ENCODE measurements at places on chromosomes 4 and X.

DNA sequence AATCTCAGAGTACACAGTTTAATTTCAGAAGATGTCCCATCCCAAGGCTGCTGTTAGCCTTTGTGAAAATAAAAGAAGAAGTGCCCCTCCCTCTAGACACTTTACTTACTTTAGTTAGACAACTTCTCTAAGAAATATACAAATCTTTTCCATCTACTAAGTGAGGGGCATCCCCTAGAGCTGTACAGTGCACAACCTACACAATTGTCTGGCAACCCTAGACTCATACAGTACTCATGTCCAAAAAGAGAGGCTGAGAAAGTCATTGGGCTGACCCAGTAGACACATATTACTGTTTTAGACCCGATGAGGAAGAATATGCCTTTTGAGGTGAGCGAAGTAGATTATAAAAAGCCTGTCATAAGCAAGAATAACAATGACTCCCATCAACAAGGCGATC, 297.6 kb downstream of the IDS start:
- DNase-seq, result no peak

- no peak for DNase-seq
Observed at GRCh38 chr4:91961504-91961903, 342.3 kb upstream of the GRID2 start.

- DNase-seq, result no peak
Observed at GRCh38 chr4:174071595-174071994, 211.9 kb downstream of the FBXO8 start.

GRCh38 chrX:1444561-1445500, 7.9 kb downstream of the ASMTL start:
- DNase-seq, result no peak

GRCh38 chr4:123524958-123525628, 128.5 kb downstream of the SPRY1 start:
- DNase-seq, result no peak

GRCh38 chr4:184231573-184231972, 13.9 kb upstream of the ENPP6 start:
- no peak for DNase-seq

DNA sequence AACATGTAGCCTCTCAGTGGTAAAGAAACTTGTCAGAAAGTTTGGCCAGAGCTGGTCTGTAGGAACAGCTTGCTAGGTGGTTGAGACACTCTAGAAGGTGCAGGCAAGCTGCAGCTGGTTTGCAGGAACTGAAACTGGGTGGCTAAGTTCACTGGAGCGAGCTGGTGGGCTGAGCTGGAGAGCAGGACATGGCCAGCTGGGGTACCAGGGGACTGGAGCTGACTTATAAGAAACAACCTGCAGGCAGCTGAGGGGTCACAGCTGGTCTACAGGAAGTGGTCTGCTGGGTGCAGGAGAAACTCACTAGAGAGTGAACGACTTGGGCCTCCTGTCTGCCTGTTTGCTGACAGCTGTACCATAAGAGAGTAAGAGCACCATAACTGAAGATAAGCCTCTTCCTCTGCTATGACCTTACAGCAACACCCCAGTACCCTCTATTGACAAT, 157.1 kb upstream of the LNX1 start:
- no peak for DNase-seq

- DNase-seq, result no peak
Observed at GRCh38 chr4:112422644-112423043, 93.3 kb downstream of the NEUROG2 start.

DNA sequence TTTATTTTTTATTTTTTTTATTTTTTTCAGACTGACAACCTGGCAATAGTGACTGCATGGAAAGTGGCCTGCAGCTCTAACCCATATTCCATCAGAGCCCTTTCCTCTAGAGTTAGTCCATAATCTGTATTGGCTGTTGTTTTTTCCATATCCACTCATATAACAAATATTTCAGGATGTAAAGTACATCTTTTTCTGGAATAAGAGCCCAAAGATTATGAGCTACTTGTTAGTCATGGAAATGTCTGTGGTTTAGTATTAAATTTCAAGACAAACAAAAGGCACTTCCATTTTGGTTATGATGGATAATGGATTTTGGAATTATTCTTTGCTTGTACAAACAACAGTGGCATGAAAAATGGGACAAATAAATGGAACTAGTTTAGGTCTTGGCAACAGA, 296.0 kb upstream of the HS3ST1 start:
- DNase-seq, result no peak

GRCh38 chr4:178173771-178174170, 731.5 kb upstream of the AGA start:
- DNase-seq, result no peak

DNA sequence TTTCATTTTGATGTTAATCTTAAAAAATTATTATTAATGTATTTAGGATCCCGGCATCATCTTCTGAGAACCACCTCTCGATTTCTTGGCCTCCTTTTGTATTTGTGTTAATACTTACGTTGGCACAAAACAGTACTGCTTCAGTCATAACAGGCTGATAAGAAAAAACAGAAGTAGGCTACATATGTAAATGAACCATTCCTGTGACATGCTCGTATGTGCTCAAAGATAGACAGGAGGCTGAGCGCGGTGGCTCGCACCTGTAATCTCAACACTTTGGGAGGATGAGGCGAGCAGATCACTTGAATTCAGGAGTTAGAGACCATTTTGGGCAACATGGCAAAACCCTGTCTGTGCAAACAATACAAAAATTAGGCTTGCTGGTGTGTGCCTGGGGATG, 109.4 kb upstream of the H2AZ1 start:
- no peak for DNase-seq

DNA sequence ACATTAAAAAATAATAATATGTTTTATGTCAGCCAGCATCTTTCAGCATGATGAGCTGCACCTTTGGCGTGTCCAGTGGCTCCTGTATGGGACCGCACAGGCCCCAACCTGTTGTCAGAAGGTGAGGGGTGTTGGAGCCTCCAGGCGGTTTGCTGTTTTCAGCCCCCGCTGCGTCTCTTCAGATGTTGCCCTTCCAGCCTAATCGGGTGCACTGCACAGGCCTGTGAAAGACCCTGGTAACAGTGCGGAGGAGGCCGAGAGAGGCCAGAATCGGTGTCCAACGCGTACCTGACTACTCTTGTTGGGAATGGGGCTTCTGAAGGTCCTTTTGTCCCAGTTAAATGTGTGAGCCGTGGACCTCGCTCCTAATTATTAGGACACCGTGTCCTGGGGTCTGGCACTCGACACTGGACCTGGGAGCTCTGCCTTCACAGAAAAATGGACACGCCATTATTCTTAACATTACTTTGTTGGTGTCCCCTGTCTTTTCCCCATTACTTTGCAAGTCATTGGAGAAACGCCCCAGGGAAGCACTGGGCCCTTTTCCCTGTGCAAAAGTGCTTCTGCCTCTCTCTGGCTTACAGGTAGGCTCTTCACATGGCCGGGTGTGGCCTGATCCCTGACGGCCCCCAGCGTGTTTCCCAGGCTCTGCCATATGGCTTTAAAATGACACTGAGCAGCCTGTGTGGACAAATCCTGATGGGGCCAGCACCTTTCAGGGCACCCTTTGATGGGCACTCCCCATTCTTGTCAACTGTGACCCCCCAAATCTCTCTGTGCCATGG, 51.2 kb downstream of the TBC1D14 start:
- no peak for DNase-seq

GRCh38 chr4:148649652-148650331, 207.6 kb upstream of the NR3C2 start:
- no peak for DNase-seq

- DNase-seq, result no peak
Observed at GRCh38 chrX:129833153-129833990, 10.3 kb downstream of the ZDHHC9 start.

- no peak for DNase-seq
Observed at GRCh38 chr4:117514391-117515175, 429.2 kb upstream of the TRAM1L1 start.

DNA sequence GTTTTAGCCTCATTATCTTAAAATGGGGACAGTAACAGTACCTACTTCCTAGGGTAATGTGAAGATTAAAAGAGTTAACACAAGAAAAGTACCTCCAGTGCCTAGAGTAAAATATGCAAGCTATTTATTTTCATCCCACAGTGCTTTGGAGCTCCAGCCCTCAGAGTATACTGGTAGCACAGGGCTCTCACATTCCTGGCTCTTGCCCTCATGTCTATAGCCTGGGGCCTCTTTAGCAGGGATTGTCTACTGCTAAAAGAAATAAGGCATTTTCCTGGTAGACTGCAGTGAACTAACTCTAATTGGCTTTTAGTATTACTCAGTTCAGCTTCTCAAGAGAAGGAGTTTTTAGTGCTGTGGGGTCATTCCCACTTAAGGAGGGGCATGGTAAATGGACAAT, 60.8 kb downstream of the RRAGB start:
- DNase-seq, result no peak

DNA sequence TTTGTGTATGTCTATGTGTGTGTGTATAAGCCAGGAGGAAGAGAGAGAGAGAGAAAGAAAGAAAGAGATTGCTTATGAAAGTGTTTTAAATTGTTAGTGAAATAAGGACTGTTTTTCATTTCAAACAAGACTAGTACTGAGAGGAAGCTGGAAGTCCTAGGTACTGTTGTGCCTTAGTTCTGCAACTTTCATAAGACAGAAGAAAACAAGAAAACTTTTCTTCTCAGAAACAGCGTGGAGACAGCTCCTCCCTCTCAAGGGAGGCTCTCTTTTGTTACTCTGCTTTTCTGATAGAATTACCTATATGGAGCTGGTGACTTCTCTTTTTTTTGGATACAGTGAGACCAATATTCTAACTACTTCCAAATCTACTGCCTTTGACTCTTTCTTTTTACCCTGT, 62.5 kb downstream of the BANK1 start:
- DNase-seq, result no peak

DNA sequence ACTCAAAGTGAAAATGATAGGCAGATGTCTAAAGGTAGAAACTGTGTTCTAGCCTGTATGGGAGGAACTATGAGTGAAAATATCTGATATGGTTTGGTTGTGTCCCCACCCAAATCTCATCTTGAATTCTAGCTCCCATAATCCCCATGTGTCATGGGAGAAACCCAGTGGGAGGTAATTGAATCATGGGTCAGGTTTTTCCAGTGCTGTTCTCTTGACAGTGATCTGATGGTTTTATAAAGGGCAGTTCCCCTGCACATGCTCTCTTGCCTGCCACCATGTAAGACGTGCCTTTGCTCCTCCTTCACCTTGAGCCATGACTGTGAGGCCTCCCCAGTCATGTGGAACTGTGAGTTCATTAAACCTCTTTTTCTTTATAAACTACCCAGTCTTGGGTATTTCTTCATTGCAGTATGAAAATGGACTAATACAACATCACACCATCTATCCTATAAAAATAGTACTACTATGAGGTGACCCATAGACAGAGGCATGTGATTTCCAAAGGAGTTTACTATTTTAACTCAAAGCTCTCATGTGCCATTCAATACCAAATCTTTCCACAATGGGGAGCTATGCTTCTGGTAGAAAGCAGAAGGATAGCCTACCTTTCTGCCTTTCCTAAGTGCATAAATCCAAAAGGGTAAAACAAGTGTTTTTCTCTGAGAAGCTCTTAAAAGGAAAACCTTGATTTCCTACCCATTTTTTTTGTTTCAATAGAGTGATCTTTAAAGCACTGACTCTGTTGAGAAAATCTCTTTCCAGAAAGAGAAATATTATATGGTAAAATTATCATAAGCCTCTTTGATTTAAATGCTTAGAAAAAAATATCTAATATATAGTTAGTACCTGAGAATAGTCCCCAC, 38.8 kb downstream of the SEC31A start:
- DNase-seq, result peak; percentile 31

DNA sequence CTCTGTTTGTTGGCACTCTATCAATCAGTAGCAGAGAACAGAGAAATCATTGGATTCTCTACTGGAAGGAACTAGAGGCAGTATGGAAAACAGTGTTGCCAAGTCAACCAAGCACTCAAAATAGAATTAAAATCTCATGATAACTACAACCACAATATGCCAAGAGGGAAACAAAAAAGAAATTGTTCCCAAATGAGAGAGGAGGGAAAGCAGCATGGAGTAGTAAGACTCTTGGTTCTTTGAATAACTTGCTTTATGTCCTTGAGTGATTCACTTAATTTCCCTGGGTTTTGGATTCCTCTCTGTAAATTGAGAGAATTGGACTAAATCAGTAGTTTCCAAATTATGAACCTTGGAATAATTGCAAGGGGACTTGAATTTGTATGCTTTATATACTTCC, 285.5 kb upstream of the ANKRD50 start:
- DNase-seq, result no peak

DNA sequence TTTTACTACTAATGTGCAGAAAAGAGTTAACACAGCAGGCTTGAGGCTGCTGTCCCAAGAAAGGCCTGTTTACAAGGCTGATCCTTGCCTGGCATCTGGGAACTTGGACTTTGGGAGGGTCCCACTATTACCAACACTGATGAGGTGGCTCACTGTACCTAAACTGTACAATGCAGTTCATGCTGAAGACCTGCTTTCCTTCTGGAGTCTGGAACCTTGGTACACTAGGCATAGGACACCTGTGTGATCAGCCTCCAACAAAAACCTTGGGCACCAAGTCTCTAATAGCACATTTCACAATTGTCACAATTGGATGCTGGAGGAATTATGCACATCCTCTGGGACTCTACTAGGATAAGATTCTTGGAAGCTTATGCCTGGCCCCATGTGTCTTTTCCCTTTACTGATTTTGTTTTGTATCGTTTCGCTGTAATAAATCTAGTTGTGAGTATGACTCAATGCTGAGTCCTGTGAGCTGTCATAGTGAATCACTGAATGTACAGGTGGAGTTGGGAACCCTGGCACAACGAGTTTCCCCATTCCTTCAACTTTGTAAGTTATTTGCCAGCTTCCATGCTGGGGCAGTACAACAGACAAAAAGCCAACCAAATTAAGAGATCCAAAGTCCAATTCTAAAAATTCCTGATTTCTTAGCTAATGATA, 45.9 kb downstream of the TEC start:
- DNase-seq, result no peak

- DNase-seq, result no peak
Observed at GRCh38 chr4:165364452-165365080, 14.2 kb upstream of the CPE start.

GRCh38 chr4:95186666-95187065, 362.1 kb downstream of the UNC5C start:
- no peak for DNase-seq

GRCh38 chr4:139554642-139554892, 1.5 kb downstream of the SETD7 start:
- no peak for DNase-seq

- no peak for DNase-seq
Observed at GRCh38 chrX:111470681-111471403, 40.6 kb upstream of the SERTM2 start.

- no peak for DNase-seq
Observed at GRCh38 chrX:17829566-17829965, 31.5 kb downstream of the RAI2 start.

- no peak for DNase-seq
Observed at GRCh38 chr4:152807294-152807829, 27.6 kb downstream of the ARFIP1 start.
